T-helper 1 cell (primary cell): ENCODE measurements at places on chromosomes 4 and X.

DNA sequence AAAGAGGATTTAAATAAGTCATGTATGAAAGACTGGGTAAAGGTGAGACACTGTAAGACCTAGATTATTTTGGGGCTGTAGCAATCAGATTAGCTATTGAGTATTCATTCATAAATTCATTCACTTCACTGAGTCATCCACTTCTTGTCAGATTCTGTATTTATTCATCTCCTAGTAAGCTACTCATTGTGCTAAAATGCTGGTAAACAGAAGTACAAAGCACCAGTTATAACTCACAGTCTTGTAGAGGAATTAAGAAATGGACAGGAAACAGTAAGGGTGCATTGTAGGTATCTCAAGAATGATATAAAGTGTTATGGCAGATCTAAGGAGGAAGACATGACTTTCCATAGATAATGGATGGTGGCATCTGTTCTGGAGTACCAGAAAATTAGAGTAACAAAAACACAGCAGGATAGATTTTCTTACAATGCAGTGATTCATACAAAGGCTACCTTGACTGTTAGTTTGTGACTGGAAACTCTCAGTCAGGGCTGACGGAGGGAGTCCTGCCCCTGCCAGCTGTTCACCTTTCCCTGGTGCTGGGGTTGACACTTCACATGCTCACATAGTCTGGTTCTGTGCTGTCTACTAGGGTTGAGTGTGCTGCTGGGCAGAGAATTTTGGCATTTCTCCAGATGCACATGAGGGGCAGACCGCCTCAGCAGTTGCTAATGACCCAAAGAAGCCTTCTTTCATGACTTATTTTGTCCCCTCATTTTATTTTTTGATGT lies 26.5 kb upstream of the HAND2 start:
- DNase-seq, result no peak

GRCh38 chr4:141711211-141711610 lies 74.8 kb downstream of the IL15 start:
- DNase-seq, result no peak

DNA sequence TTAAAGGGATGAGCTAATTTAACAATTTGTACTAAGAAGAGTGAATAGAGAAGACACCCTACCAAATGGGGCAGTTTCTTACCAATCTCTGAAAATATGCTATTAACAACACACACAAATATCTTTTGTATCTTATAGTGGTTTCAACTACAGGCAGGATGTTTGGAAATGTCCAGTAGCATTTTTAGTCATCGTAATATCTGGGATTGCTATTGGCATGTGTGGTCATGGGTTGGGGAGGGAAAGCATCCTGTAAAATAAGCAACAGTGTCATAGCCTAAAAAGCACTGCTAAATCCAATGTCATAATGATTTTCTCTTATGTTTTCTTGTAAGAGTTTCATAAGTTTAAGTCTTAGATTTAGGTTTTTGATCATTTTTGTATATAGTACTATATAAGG lies 29.3 kb upstream of the ABCG2 start:
- no peak for DNase-seq

GRCh38 chr4:67886281-67886680 lies 2.5 kb upstream of the TMPRSS11D start:
- DNase-seq, result no peak

DNA sequence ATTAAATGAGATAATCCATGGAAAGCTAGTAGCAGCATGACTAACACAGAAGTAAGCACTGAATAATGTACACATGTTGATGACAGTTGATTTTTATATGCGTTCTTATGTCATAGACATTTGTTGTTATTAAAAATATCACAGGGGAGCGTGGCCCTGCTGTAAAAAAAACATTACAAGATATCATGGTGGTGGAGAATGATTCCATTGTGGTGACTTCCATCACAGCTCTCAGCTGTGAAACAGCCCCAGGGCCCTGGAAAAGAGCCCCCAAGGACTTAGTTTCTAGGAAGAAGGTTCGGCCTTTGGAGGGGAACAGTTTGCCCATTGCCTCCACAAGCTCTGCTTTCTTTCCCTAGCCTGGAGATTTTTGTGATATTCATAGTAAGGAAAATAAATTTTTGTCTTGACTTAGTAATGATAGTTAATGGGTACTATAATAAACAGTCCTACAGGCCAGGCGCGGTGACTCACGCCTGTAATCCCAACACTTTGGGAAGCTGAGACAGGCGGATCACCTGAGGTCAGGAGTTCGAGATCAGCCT lies 49.9 kb downstream of the FAM114A1 start:
- no peak for DNase-seq

DNA sequence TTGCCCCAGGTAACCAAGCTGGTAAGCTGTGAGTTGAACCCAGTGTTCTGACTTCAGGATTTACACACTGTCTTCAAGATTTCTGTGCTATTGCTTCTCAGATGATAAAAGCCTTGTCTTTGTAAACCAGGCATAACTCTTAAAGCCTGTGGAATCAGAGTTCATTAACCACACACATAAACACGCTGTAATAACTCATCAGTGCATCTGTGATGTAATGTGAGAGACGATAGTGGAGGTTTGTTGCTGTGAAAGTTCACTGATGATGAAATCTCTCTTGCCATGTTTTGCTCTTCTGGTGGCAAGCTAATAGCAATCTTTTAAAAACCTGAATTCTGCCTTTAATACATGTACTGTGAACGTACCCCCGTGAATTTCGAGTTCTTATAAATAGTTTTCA lies 41.5 kb downstream of the CLCN4 start:
- DNase-seq, result no peak

DNA sequence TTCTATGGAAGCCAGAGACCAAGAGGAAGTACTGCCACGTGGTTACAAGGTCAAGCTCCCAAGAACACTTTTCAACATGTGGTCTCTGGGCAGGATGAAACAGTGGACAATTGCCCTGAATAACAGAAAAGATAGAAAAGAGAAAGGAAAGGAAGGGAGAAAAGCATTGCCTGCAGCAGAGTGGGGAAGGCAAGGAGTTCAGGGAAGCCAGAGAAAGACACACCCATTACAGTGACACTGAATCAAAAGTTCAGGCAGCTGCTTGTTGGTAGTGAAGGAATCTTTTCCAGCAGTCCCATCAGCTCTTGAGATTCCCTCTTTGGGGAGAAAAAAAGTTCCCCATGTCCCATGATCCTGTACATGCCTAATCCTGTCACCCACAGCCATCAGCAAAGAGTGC lies 80.5 kb downstream of the EIF4E start:
- DNase-seq, result no peak

- DNase-seq, result no peak
Observed at GRCh38 chr4:6307891-6308290, 38.2 kb downstream of the WFS1 start.

GRCh38 chr4:38857354-38858096 lies 908 bp upstream of the TLR6 start:
- DNase-seq, result no peak

- DNase-seq, result no peak
Observed at GRCh38 chr4:78121338-78121904, 64.3 kb downstream of the FRAS1 start.

- DNase-seq, result no peak
Observed at GRCh38 chrX:68433981-68434299, 645 bp upstream of the OPHN1 start.

- DNase-seq, result no peak
Observed at GRCh38 chr4:158129694-158130093, 43.1 kb downstream of the GASK1B start.

- peak; percentile 14 for DNase-seq
Observed at GRCh38 chr4:17811078-17811603, 362 bp downstream of the NCAPG start.

DNA sequence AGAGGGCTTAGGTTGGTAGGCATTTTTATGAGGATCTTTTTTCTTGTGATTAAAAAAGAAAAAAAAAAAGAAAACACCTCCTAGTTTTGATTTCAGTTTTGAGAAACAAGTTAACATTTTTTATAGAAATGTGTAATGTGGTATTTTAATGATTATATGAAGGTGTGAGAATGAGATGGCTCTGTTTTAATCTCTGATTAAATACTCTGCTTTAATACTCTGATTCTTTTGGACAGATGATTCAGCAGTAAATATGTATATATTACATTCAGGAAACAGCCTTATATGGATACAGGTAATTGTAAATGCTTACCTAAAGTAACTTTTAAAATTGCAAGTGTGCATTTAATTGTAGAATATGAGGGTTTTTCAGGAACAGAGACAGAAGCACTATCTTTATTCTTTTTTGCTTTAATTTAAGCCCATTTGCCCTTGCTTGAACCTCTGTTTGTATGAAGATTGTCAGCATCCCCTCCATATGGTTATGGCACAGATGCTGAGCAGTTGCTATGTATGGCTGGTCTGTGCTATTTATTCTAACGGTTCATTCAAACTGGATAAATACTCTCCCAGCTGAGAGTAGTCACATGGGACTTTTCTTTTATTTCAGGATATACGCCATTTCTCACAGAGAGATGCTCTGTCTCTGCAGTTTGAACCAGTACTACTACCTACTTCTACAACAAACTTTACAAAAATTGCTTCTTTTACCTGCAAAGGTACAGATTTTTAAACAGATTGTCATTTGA lies 101.0 kb upstream of the TLR2 start:
- no peak for DNase-seq

GRCh38 chr4:150367326-150367725 lies 214.6 kb upstream of the MAB21L2 start:
- DNase-seq, result no peak

DNA sequence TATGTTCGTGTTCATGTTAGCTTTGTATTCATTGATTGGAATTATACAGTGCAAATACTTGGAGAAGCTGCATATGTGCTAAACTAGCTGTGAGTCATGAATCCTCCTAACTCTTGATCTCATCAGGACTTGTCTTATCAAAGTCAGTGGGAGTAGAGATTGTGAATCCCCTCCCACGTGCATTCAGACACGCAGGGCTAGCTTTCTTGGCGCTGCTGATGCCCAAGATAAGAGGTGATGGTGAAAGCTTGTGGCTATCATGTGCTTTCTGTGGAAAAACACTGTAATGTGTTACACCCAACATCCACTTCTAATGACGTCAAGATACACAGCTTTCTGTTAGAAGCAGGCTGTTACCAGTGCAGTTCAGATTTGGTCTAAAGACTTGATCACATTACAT lies 348.7 kb upstream of the HAND2 start:
- no peak for DNase-seq

DNA sequence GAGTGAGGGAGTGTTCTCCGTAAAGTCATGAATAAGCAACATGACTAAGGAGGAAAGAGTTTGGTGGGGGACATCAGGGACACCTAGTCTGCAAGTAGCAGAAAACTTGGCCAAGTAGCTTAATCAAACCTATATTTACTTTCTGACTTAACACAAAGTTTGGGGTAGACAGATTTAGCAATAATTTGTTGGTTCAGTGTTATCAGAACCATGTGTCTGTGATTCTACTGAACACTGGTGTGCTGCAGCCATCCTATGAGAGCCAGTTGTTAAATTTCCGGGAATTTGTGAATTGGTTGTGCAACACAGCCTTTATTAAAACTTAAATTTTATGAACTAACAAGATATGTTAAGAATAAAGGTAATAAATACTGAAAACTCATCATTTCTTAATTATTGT lies 469.3 kb downstream of the C4orf33 start:
- DNase-seq, result no peak

DNA sequence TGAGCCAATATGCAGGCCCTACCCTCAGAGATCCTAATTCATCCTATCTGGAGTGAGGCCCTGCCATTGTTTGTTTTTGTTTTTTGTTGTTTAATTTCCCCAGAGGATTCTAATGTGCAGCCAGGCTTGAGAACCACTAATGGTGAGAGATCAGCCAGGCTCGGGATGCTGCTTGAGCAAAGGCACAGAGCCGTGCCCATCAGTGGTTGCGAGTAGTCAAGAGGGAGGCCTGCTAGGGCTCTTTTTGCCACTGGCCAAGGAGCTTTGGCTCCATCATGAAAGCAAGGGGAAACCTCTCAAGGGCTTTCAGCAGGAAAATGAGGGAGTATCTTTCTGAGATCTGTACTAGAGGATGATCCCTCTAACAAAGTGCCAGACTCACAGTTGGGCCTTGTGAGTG lies 2.7 kb downstream of the TCEANC start:
- DNase-seq, result no peak

DNA sequence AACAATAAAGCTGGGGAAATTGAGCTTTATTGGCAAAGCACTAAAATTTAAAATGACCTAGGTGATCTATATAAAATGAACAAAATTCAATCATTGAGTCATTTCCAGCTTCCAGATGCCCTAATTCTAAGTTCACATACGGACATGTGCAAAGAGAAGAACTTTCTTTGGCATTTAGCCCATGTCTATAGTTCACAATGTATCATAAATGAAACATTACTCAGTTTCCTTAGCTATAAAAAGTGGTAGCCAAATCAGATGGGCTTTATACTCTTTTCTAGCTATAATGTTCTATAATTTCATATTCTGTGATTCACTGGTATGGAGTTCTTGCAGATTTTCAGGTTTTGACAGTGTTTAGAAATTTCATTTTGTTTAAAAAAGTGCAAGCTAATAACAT lies 327.4 kb downstream of the KCTD8 start:
- DNase-seq, result no peak

GRCh38 chrX:43612400-43612799 lies 43.7 kb upstream of the MAOA start:
- no peak for DNase-seq

- DNase-seq, result no peak
Observed at GRCh38 chr4:182831376-182831775, 85.8 kb downstream of the DCTD start.

GRCh38 chr4:48604527-48604926 lies 114.5 kb downstream of the ZAR1 start:
- DNase-seq, result no peak

- DNase-seq, result no peak
Observed at GRCh38 chr4:155377276-155377675, 511 bp upstream of the MAP9 start.

GRCh38 chr4:142379277-142380051 lies 466.6 kb downstream of the INPP4B start:
- DNase-seq, result no peak

- DNase-seq, result no peak
Observed at GRCh38 chr4:37837446-37837845, 11.0 kb downstream of the PGM2 start.

- no peak for DNase-seq
Observed at GRCh38 chr4:48347282-48347921, 6.1 kb downstream of the SLAIN2 start.
